Osteoblast (primary cell): ENCODE measurements at places on chromosomes 4 and X. TPM values are rescaled to one million over a fixed set of nuclear protein-coding genes. Genes with fewer than 3 reads are reported as not detected.
A peak's percentile ranks its signal among the peaks of the same experiment; 100 is the strongest.

Gene ZNF157
- under 0.01 TPM in 1 of 2 replicates, not detected in the other for total RNA-seq

Gene VCX2
- total RNA-seq: not detected in 2 replicates

Gene NPY1R
- total RNA-seq: under 0.01 TPM in 2 replicates

GRCh38 chrX:93875621-93876282 lies 201.7 kb downstream of the FAM133A start:
- DNase-seq: no peak

DNA sequence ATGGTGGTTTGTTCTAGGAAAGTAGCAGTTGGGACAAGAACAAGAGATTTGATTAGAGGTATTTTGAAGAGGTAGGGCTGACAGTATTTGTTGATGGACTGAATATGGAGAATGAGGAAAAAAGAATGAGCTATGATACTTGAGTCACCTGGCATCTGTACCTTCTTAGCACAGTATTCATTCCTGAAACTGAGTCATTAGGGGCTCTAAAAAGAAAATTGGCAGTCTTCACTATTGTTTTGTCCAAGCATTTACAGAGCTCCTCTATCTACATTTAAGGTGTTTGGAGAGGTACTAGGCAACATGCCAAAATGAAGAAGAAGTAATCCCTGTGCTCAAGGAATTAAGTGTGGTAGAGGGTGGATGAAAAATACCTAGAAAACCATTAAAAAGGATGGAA lies 165.8 kb downstream of the SHROOM4 start:
- no peak for DNase-seq

- no peak for DNase-seq
Observed at GRCh38 chrX:122545778-122546177, 638.3 kb upstream of the GRIA3 start.

DNA sequence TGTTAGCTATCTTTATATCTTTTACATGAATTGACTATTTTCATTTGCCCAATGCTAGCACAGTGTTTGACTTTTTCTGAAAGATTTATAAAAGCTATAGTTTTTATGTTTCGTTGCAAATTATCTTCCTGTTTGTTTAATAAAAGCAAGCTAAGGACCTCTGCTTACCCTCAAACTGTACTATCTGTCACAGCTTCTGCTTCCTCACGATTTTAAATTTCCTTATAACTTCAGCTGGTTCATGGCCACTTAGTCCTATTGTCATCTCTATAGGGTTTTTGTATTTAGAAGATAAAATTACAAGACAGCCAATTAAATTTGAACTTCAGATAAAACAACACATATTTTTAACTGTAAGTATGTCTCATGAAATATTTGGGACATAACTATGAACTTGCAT lies 494.0 kb downstream of the PDGFC start:
- no peak for DNase-seq

- no peak for DNase-seq
Observed at GRCh38 chr4:180909279-180909678, 1333.9 kb upstream of the TENM3 start.

DNA sequence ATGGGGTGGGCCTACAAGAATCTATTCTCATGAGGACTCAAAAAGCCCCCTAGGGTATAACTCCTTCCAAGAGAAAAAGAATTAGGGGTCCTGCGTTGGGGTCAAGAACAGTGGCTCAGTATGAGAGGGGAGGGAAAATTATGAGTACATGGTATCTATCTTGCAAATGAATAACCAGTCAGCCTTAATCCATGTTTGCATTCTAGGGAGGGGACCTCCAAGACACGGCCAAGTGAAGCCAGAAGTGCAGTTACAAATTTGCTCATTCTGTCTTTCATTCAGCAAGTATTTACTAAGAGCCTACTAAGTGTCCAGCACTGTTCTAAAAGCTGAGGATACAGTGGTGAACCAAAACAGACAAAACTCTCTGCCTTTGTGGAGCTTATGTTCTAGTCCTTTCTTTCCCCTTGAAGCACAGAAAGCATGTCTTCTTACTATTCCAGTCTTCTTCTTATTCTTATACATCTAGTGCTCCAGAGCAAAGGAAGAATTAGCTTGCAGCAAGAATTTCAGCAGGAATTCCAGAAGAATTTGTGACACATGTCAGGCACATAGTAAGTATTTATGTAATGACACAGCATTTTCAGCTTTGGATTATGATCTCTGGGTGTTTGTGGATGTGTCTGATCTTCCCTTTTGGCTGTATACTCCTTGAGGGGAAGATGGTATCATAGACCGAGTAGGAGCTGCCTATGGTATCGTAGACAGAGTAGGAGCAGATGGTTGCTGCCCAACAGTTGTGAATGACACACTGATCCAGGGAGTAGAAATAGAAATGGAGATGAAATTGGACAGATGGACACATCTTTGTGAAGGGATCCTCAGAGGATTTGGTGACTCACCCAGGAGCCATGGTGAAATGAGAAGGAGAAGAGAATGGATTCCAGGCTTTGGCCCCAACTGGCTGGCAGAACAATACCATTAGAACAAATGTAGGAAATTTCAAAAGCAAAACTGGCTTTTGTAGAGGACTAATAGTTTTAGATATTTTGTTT lies 75.9 kb downstream of the COQ2 start:
- DNase-seq: peak; percentile 73

DNA sequence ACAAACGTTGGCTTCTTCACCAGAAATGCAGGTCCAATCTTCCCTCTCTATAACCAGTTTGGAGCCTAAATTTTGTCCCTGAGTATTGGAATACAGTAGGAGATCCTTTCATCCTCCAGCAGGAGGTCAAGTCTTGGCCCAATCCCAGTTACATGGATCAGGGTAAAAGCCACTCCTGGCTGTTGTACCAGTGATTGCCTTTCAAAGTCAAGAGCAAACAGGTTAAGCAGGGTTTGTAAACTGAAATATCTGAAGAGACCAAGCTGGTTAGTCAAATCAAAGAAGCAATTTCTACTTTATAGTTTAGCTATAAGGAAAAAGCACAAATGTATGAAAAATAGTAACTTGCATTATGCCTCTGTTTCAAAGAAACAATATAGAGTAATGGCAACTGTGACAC lies 329.4 kb downstream of the NAF1 start:
- DNase-seq: no peak

DNA sequence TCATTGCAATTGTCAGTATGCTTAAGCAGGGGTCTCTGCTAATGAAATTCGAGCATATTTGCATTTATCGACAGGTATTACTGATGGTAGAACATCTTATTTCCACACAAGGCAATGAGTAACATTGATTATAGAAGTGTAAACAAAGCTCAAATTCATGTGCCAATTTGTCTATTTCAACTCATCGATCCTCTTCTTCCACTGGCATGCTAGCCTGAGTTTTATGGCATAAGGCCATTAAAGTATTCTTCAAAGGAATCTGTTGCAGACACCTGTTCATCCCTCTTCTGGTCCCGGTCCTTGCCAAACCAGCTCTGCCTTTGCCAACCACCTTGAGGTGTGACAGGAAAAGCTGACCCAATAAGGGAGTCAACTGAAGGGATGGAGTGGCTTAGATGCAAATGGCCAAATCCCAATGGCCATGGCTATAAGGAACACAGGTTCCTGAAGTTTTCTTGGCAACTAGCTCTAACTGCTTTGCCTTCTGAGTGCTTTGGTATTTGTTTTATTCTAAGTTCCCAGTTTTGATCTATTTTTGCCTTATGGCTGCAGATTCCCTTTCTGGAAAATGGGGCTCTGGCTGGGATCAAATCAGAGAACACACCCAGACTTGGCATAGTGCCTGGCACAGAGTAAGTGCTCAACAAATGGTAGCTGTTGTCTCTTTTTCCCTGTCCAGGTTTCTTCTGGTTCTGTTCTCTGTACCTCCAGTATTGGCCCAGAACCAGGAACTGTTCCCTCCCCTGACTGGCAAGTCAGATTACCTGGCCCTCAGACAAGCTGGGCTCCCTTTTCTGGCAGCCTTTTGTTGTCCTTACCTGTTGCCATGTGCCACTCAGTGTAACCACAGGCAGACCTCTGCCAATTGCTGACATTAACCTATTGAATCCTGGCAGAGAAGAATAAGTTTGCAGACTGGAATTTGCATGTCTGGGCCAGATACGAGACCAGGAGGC lies 63.1 kb downstream of the RTL9 start:
- no peak for DNase-seq

GRCh38 chrX:63755892-63756291 lies 29.1 kb downstream of the ARHGEF9 start:
- no peak for DNase-seq

DNA sequence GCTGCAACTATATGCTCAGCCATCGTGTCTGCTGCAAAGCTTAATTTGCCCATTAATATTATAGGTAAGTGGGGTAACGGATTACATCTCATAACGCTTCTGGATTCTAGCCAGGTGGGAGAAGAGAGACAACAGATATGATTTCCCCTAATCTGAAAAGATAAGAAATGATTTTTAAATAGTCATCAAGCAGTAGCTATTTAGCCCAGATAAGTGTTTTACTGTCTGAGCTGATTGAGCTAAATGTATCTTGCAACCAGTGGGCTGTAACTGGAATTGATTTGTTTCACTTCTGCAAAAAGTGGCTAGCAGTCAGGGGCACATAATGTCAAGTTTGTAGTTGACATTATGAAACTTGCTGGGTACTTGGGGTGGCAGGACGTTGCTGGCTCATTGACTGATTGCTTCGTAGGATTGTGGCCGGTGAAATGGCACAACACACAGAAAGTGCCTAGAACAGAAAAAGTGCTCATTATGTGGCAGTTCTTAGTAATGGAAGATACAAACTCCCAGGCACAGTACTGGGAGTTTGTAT lies 18.5 kb downstream of the LAP3 start:
- no peak for DNase-seq

GRCh38 chr4:111689214-111689613 lies 456.0 kb upstream of the FAM241A start:
- no peak for DNase-seq

GRCh38 chr4:176645246-176645960 lies 147.3 kb downstream of the VEGFC start:
- no peak for DNase-seq

DNA sequence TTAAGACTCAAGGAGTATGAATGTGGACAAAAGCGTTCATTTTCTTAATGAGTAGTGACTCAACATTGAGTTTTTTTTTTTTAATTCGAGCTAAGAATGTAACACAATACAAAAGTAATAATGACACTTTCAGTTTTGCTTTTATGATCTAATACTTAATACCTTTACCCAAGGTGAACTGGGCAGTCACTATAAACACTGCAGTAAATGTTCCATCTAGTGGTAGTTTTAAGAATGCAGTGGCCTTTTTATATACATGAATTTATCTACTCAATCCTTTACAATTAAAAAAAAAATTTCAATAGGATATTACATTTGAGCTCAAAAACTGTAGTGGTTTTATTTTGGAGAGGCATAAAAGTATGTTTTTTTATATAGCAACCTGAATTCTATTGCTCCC lies 33.9 kb downstream of the PDK3 start:
- peak; percentile 51 for DNase-seq
